ENCODE measurements at places on chromosomes 16 and 17.

DNA sequence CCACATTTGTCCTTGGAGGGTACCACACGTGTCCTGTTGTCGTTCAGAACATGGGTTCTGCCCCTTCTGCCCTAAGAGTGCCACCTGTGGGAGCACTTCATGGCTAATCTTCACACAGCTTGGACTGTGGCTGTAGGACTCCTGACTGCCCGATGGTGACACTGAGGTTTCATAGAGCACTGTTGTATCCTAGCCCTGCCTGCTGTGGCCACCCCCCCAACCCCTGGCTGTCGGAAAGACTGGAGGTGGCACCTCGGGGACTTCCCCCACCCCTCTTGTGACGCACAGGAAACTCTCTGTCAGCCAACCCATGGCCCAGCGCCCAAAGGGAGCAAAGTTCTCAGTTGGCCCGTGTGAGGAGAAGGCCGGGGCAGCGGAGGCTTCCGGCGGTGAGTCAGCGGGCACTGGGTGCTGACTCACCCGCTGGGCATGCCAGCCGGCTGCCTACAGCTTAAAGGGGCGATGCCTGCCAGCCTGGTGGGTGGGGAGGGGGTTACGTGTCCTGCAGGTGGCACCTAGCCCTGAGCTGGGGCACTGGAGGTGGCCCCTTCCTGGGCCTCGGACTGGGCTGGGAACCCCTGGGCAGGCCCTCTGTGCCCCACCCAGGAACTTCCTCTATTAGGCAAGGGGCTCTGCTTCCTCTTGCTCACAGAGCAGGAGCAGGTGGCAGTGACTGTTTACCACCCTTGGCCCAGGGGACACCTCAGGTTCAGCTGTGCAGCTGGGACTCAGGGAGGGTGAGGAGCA is 3.4 kb downstream of the MAP2K3 start:
- no peak for DNase-seq

DNA sequence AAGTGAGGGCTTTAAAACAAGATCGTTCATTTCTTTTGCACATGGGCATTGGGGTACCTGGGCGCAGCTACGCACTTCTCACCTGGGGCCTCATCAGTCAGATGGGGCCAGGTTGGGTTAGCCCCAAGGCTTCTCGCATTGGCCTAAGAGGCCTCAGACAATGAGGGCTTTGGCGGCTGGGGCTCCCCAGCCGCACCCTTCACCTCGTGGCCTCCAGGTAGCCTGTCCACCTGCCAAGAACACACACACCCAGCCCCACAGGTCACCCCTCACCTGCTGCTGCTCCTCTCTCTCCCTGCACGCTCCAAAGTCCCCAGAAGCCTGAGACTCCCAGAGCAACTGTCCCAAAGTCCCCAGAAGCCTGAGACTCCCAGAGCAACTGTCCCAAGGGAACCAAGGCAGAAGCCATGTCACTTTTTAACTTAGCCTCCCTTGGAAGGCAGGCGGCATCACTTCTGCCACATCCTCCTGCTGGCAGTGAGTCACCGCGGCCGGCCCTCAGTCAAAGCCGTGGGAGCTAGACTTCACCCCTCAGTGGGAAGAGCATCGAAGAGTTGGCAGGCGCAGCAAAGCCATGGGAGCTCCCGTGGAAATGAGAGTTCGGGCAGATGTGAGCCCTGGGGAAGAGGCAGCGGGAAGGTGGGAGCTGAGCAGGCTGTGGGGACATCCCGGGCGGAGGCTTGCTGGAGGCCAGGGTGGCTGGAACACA is 78.9 kb upstream of the PLCG2 start:
- DNase-seq: no peak

DNA sequence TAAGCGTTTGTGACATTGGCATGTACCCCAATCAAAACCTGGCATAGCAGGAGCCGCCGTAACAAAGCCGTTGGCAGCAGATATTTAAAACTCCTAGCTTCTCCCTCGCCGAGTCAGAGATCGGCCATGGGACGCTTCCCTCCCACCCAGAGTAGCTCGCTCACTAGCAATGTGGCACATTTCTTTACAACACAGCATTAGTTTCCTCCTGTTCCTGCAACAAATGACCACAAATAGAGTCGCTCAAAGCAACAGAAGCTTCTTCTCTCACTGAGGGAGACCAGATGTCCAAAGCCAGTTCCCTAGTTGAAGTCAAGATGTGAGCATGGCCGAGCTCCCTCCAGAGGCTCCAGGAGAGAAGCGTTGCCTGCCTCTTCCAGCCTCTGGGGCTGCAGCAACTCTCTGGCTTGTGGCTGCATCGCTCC is 106.7 kb downstream of the RBFOX3 start:
- no peak for DNase-seq

DNA sequence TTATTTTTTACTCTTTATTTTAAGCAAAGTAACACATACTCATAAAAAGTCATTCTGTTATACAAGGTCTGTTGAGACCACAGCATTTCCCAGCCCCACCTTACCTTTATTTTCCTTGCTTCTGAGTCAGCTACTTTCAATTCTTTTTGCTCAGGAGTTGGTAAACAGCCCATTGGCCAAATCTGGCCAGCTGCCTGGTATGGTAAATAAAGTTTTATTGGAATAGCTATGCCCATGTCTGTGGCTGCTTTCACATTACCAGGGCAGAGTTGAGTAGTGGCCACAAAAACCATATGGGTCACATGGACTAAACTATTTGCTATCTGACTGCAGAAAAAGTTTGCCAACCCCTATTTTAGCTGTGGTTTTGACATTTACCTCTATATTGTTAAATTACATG is 3.4 kb upstream of the NSRP1 start:
- no peak for DNase-seq

DNA sequence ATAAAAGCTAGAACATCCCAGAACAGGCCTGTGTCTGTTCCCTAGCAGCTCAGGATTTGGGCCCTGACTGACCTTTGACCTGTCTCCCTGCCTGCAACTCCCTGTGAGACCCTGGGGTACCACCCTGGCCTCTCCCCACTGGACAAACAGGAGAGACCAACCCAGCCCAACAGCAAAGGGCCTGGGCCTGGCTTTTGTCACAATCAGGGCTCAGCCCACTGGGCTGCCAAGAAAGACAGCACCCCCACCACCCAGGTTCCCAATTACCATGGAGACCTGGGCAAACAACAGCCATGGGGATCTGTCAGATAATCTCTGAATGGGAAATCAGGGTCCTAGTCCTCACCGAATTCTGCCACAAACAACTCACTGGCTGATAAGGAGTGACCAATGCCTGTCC is 11.1 kb downstream of the PLLP start:
- no peak for DNase-seq

DNA sequence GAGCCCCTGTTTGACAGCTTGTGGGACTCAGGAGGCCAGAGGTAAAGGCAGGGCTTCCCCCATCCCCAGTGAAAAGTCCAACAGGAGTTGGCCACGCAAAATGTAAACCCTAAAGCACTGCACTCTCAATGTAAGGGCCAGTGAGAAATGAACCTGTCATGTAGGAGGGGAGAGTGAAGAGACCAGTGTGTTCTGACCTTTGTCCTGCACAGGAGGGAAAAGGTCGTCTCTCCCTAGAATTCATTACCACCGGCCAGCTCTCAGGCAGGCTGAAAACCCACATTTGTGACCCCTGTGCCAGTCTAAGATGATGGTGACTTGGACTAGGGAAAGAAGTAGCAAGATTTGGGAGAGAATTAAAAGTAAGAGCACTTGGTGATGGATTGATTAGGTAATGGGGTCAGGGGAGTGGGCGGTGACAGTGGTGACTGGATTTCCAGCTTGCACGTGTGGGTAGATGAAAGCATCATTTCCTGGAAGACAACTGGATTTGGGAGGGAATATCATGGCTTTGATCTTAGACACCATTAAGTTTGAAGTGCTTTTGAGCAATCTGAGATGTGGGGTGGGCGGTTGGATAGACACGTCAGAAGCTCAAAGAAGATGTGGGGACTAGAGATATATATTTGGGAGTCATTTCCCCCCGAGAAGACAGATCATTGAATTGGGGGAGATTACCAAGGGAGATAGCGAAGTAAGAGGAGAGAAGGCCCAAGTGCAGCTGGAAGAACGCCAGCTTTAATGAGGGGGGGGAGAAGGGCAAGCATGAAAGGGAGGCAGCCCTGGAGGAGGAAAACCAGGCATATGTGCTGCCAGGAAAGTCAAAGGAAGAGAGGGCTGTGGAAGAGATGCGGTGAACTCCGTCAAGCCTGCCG is 119.5 kb downstream of the NTN1 start:
- DNase-seq: no peak

GRCh38 chr16:88340755-88341150 is 42.0 kb upstream of the ZNF469 start:
- no peak for DNase-seq

DNA sequence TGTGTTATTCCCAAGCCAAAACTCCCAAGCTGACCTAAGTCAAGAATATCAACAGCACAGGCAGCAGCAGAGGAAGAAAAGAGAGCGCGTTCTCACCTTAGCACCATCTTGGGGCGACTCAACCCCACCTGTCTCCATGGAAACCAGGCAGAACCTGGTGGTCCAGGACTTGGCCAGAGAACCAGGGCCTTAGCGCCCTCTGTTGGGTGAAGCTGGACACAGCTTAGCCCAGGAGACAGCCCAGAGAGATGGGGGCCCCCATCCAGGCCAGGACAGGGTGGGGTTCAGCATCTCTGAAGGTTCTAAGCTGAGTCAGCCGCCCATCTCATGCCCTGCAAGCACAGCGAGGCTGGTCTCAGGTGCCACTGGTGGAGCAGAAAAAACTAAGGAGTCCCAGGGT is 60.1 kb upstream of the TMEM132E start:
- DNase-seq: no peak

GRCh38 chr17:41801374-41802271 is 10.1 kb downstream of the P3H4 start:
- peak; percentile 27 for DNase-seq

DNA sequence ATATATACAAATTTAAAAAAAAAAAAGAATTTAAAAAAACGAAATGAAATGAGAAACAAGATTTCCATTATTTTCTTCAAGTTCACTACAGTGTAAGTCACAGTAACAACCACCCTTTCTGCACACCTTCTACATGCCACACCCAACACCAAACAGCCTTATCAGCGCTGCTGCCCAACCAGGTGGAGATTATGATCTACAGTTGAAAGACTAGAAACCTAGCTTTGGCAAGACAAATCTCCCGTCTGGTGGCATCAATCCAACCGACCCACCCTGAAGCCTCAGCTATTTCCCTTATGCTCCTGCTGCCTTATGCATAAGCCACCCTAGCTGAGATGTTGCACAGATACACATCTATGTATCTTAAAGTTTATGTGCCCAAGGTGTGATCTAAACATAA is 60.8 kb downstream of the PARN start:
- no peak for DNase-seq

DNA sequence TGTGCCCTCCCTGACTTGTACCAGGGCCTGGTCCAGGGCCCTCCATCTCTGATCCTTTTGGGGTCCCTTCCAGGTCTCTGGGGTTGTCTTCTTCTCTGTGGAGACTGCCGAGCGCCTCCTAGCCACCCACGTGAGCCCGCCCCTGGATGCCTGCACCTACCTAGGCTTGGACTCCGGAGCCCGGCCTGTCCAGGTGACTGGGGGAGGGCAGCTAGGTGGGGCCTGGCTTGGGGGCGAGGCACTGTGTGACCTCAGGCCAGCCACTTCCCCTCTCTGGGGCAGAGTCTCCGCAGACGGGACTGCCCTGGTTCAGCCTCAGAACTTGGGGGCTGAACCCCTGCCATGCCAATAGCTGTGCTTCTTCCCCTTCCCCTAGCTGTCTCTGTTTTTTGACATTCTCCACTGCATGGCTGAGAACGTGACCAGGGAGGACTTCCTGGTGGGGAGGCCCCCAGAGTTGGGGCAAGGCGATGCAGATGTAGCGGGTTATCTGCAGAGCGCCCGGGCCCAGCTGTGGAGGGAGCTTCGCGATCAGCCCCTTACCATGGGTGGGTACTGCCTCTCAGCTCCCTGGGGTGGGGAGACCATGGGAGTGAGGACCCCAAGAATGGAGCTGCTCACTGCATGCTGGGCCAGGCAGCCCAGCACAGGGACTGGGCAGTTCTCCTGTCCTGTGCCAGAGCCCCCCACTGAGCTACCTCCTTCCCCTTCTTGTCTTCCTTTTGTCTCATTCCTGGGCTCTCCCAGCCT is 14.6 kb downstream of the FCSK start:
- no peak for DNase-seq

- DNase-seq: no peak
Measured at GRCh38 chr17:81635431-81635830, 1.5 kb downstream of the NPLOC4 start.

DNA sequence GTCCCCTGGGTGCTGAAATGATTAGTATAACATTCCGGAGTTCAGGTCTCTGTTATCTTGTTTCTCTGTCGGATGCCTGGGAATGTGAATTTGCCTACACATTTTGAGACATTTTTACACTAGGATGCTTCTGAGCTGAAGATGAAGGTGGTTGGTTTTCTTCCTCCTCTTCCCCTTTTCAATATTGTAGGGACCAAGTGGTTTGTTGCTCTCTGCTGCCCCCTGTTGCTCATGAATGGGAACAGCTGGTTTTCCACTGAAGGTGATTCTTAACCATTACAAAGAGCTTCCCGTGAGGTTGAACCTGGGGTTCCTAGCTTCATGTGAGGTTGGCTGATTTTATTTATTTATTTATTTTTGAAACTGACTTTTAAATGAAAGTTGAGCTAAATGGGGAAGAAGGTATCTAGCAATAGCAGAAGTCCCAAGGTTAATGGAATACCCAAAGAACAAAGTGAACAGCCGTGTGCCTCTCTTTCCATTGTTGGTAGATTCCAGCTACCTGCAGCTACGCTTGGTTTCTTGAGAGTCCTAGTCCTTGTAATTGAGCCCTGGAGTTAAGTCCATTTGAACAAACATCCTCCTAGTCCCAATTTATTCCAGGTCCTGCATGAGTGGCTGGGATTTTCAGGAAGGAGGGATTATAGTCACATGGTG is 983.9 kb upstream of the EEF2KMT start:
- no peak for DNase-seq

DNA sequence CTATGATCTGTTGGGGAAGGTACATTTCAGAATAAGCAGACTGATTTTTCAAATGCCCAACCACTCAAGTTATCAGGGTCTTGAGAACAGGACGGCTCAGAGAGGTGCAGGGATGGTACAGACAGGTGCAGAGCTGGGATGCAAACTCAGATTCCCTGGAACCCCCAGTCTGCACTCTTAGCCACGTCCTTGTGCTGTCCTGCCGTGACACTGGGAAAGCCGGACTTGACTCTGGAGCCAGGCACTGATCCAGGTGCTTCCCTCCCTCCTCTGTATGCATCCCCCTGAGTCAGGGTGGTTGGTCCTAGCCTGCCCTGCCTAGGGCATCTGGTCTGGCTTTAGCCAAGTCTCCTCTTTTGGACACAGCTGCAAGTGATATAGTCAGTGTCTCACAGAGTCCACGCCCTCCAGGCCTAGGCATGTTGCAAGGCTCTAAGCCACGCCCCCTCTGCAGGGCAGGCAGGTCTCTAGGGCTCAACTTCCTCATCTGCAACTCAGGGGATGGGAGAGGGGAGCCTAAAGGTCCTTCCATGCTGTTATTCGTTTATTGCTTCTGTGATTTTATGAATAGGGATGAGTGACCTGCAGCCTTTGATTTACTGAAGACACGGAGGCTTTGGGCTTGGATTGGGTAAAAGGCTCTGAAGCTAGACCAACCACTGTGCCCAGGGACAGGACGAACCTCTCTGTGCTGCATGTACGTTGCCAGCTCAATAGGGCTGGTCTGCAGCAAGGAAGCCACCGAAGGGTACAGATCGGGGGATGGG is 97.3 kb downstream of the SDK2 start:
- no peak for DNase-seq

Measured in NCI-H2081 treated with DMSO at 0.1 percent for 48 hours (cell line).